ENCODE measurements at places on chromosomes 5 and 9.

DNA sequence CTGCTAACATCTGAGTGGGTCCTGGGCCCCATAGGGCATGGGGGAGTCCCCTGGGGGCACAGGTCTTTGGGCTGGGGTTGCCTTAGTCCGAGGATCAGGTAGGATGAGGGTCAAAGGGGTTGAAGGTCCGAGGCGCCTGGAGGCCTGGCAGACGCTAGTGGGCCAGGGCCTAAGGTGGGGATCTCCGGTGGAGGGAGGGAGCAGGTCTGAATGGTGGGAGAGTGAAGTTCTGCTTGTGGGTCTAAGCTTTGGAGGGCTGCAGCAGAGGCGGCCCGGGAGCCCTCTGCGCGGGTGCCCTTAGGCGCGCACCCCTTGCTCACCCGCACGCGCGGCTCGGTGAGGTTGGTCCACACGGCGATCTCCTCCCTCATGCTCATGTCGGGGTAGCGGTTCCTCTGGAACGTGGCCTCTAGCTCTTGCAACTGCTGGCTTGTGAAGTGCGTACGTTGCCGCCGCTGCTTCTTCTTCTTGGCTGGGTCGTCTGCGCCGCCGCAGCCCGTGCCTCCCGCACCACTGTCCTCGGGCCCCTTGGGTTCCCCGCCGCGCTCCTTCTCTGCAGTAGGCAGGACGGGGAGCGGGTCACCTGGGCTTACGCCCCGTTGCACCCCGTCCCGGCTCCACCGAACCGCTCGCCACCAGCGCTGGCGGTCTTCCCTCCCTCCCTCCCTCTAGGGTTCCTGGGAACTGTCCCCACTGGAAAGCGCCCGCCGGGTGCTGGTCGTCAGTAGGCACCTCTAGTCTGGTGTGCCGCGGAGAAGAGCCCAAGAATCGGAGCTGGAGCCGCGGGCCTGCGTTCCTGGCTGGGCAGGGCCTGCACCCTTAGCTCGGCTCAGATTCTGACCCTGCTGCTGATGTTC lies 2.8 kb downstream of the PITX1 start:
- DNase-seq, result no peak

DNA sequence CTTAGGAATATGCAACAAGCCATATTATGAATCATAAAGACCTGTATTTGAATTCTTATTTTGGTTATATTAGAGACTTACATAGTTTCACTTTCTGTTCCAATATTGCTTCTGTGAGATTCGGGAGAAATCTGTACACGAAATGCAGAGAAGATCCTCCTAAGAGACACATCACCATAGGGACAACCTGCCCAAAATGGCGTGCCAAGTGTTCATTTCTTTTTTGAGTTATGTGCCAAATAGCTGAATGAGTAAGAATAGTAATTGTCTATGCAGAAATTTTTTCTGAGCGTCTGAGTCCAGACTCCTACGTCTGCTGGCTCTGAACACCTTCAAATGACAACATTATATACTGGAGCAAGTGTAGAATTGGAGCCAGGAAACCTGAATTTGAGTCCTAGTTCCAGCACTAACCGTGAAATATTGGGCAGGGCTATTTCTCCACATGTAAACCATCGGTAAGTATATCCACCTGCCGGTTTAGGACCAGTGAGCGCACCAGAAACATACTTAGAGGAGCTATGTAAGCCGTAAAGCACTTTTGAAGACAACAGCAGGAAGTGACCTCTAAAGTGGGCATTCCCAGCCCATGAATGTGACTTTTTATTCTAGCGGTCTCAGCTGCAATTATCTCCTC lies 163.9 kb upstream of the DMRT1 start:
- no peak for DNase-seq

DNA sequence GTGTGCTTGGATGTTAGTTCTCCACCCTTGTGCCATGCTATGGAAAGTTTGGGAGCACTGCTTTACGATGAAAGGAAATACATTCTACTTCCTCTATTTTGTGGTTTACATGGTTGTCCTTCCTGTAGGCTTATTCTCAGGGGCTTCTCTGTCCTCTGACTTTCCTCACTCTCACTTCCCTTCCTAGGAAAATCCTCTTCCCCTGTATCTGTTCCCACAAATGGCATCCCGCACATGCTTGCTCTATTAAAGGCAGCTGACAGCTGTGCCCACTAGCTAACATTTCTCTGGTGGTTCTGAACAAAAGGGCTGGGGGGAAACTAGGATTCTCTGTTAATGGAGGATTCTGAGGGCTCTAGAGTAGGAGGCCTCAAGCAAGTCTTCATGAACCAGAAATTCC lies 52.4 kb downstream of the FAM170A start:
- DNase-seq, result no peak

DNA sequence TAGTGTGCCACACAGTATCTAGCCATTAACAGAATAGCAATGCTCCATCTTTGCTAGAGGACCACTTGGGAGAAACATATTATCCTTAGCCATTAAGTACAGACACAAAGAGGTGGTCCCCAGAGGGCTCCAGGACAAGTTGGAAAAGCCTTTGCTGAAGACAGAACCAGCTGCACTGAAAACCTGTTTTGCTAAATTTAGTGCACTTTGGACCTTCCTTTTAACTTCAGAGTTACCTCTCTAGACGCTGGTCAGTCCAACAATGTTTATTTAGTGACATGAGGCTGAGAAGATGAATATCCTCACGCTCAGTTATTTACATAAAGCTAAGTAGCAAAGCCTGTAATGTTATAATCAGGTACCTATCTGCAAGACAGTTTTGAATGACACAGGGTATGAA lies 265.0 kb upstream of the ZNF608 start:
- DNase-seq, result no peak

DNA sequence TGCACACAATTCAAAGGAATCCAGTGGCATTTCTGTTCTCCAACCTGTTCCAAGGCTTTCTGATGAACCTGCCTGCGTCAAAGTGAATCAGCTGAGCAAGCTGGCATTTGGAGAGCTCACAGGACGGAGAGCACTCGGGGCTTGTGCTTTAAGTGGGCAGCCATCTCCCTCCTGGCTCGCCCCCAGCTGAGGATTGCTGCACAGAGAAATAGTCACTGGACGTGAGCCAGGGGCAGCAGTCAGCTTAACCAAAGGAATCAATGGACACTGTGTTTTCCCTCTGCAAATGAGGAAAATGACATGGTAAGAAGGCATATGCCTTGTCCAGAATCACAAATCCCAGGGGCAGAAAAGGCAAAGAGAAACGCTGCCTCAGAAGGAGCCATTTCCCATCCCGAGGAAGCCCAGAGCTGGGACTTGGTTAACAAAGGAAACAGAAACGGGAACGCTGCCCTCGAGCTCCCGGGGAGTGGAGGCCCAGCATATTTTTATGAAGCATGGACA lies 299.4 kb downstream of the ZSWIM6 start:
- DNase-seq, result no peak

GRCh38 chr9:30967476-30967875 lies 1417.0 kb upstream of the ACO1 start:
- no peak for DNase-seq

- DNase-seq, result no peak
Measured at GRCh38 chr9:136742591-136743391, at the start of gene LCN10. Gene LCN10 (minus strand): TSS chr9:136742940. CDS start chr9:136742903, 37 bp downstream.

GRCh38 chr9:16619402-16619801 lies 251.1 kb downstream of the BNC2 start:
- no peak for DNase-seq

- no peak for DNase-seq
Measured at GRCh38 chr5:132066871-132067270, 6.4 kb downstream of the IL3 start.

DNA sequence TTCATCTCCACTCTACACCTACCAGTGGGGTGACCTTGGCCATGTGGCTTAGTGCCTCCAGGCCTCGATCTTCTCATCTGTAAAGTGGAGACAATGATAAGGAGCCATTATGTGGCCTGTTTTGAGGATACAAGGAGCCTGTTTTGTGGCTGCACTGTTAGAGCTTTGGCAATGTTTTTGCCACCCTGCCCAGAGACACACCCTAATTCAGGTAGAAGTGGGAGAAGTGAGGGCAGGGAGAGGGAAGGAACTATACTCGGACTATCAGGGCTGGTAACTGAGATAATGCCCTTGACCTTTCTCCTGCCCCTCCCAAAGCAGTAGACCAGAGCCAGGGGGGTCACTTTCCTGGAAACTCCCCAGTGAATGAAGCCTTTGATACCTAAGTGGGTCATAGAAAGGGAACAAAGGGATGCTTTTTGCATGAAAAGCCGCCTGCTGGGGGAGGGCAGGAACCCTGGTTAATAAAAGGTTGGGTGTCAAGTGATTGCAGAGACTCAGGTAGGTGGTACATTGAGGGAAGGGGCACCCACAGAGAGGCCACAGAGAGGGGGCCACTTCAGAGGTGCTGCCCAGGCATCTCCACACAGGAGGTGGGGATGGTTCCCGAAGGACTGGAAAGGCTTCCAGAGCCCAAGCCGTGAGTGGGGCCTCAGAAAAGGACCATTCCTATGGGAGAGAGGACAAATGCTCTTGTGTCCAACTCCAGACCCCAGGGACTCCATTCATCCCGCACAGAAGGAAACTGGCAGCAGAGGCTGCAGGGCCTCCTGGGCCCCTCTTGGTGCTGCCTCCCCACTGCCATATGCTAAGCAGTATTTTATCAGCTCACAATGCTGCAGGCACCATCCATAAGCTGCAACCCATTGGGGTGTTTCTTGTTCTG lies 42.3 kb upstream of the VDAC1 start:
- DNase-seq, result no peak

DNA sequence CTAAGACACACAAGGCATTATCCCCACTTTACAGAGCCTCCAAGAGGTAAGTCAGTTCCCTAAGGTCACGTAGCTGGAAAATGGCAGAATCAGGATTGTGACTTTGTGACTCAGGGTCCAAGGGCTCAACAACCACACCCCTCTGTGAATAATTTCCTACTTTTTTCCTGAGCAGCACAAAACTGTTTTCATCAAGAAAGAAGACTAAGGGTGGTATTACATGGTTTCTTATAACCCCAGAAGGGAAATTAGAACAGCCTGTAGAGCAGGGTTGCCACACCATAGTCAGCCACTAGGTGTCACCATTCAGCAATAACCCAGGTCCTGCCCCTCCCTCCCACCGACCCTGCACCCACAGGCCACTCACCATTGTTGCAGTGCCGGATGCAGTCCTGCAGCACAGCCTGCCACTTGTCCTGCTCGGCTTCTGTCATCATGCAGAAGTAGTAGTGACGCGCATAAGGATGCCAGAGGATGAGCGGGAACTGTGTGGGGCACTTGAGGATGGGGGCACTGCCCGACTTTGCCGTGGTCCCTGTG lies 72.1 kb downstream of the LRSAM1 start:
- no peak for DNase-seq

DNA sequence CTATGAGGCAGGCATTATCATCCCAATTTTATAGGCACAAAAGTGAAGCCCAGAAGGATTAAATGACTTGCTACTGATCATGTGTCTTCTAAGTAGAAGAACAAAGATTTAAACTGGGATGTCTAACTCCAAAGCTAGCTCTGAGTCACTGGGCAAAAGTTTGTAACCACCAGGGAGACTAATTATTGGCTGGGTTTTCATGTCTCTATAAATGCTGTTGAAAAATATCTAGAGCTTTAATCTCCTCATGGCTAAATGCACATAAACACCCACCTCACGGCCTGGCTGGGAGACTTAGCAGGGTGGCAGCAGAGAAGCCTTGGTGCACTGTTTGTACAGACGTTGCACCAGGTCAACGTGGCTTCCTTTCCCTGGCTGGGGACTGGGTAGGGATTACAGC lies 144.6 kb downstream of the MELK start:
- DNase-seq, result no peak

GRCh38 chr5:115842089-115842935 lies 577 bp downstream of the AP3S1 start:
- peak; percentile 58 for DNase-seq

DNA sequence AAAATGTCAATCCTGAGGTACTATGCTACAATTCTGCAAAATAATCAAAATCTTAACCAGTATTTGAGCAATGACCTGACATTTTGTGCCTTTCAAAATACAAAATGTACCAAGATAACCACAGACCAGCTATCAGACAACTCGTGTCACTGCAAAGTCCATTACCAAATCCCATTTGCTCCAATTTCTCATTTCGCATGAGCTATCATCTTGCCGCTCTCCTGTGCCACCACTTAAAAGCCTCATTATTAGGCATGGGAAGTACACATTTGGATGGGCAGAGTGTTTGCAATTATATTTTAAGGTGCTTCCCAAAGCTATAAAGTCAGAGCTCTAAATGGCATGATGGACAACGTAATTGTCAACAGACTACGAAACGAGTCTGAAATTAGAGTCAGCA lies 205.2 kb downstream of the AGTPBP1 start:
- no peak for DNase-seq

GRCh38 chr5:146026307-146027010 lies 78.9 kb downstream of the PLAC8L1 start:
- DNase-seq, result no peak

GRCh38 chr5:154189256-154189818 lies 1.2 kb upstream of the GALNT10 start:
- peak; percentile 19 for DNase-seq

- no peak for DNase-seq
Measured at GRCh38 chr5:132640613-132641012, 17.4 kb upstream of the IL13 start.

GRCh38 chr9:91515074-91515687 lies 91.5 kb upstream of the NFIL3 start:
- peak; percentile 60 for DNase-seq

- no peak for DNase-seq
Measured at GRCh38 chr5:3000631-3001030, 249.2 kb upstream of the IRX2 start.

- DNase-seq, result no peak
Measured at GRCh38 chr5:119070578-119070827, 384 bp upstream of the DMXL1 start.

- DNase-seq, result no peak
Measured at GRCh38 chr5:16578474-16578883, 38.3 kb downstream of the RETREG1 start.

DNA sequence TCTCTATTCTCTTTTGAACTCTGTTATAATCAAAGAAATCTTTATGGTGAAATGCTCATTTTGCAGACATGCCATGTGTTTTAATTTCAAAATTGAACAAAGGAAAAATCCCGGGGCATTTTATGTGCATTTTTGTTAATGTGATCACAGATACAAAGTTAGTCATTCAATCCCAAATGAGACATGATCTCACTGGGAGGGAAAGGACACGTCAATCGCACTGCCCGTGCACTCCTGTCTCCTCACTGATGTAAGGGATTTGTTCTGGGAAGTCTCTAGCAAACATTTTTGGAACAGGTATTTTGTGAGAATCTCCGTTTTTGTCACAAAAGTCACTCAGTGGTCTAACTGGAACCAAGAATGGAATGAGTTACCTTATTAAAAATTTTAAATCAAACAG lies 97.9 kb upstream of the RANBP6 start:
- DNase-seq, result no peak
